ENCODE measurements at places on chromosomes 11 and 22. TPM values are rescaled to one million over a fixed set of nuclear protein-coding genes. Genes with fewer than 3 reads are reported as not detected.

GRCh38 chr11:89065066-89065465, 716 bp downstream of the GRM5 start:
- H3K27ac ChIP-seq: no peak overlapping the region
- no peaks in the 10 kb centered on the region for H3K4me1 ChIP-seq
- H3K27me3 ChIP-seq: peaks cover 27% of the 10 kb centered on the region
- H3K36me3 ChIP-seq: no peaks in the 10 kb centered on the region

DNA sequence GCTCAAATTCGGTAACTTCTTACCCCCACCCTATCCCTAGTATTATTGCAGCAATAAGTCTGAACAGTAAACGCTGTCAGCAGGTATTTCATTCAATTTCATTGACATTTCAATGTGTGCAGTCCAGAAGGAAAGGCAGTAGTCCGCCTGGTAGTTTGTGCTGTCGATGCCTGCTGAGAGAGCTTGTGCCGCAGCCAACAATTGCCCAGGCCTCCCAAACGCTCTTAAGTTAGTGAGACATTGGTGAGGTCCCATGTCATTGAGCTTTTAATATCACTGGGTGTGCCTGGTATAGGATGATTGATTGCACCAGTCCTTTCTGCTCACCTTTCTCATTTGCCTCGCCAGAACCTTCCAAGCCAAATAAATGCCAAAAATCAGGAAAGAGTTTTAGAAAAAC, 28.1 kb downstream of the ALKBH3 start:
- H3K27ac ChIP-seq: no peak overlapping the region
- no peaks in the 10 kb centered on the region for H3K27me3 ChIP-seq
- H3K4me3 ChIP-seq: no peak overlapping the region
- no peak for DNase-seq
- peaks cover 3% of the 10 kb centered on the region for H3K36me3 ChIP-seq
- H3K4me1 ChIP-seq: peaks cover 10% of the 10 kb centered on the region

GRCh38 chr11:27672836-27673464, 27.3 kb downstream of the BDNF start:
- H3K4me1 ChIP-seq: no peaks in the 10 kb centered on the region
- H3K36me3 ChIP-seq: no peaks in the 10 kb centered on the region
- no peak for DNase-seq
- no peak overlapping the region for H3K4me3 ChIP-seq
- no peaks in the 10 kb centered on the region for H3K27me3 ChIP-seq

- H3K27ac ChIP-seq: no peak overlapping the region
- H3K4me3 ChIP-seq: no peak overlapping the region
- peaks cover 65% of the 10 kb centered on the region for H3K4me1 ChIP-seq
Observed at GRCh38 chr22:36546092-36546804, 17.3 kb upstream of the EIF3D start.

GRCh38 chr22:37267135-37267587, 15.1 kb upstream of the CYTH4 start:
- H3K27me3 ChIP-seq: peaks cover 10% of the 10 kb centered on the region
- H3K4me1 ChIP-seq: peaks cover 37% of the 10 kb centered on the region
- peaks cover 4% of the 10 kb centered on the region for H3K36me3 ChIP-seq
- peak; percentile 80 for DNase-seq
- H3K27ac ChIP-seq: peak overlapping the region; percentile 81

PLEKHB1 gene
- total RNA-seq: 8.4 TPM

DEPDC7 gene
- 1.1 TPM for total RNA-seq

CFAP300 gene
- not detected for total RNA-seq

Data from activated CD4-positive, alpha-beta memory T cell treated with anti-CD3 and anti-CD28 coated beads, Interleukin-2, amount 10 ng/mL, durations not matched to agents 7 days and 5 days (primary cell).